ENCODE measurements at places on chromosomes 7 and 10.

GRCh38 chr10:28761084-28761846, 83.9 kb downstream of the BAMBI start:
- DNase-seq = no peak

DNA sequence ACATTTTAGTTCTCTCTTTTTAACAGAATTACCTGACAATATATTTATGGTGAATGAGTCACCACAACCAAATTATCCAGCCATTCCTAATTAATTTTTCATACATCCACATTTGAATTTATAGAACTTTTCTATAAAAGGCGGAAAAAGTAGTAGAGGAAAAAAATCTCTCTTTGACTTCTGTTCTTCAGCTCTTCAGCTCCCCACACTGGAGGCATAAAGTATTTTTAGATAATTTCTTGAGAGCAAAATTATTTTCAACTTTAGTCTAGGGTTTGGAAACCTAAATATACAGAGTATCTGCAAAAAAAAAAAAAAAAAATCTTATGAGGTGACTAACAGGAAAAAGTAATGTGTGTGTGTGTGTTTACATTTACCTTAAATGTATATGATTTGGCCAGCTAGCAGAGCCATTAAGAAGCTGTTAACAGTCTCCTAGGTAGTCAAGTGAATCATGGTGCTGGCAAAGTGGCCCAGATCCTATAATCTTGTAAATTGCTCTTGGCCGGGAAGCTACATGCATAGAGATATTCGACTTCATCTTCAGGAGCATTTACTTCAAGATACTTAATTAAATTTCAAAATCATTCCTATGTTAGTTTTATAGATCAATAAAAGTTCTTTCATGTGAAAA, 383.1 kb upstream of the STEAP1 start:
- no peak for DNase-seq

GRCh38 chr10:101053516-101053915, 8.3 kb upstream of the KAZALD1 start:
- no peak for DNase-seq

DNA sequence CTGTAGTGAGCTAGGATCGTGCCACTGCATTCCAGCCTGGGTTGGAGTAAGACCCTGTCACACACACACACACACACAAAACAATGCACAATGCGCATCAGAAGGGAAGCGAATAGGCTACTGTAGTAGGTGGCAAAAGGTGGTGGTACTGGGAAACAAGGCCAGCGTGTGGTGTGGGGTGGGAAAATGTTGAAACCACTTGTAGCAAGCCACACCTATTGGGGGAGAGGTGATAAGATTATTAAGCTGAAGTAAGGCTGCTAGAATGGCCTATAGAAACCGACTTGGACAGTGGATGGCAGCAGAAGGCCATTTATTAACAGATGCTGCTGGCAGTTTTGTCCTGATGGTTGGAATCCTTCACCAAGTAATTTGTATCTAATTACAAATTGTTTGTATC, 7.2 kb upstream of the CHCHD1 start:
- no peak for DNase-seq

DNA sequence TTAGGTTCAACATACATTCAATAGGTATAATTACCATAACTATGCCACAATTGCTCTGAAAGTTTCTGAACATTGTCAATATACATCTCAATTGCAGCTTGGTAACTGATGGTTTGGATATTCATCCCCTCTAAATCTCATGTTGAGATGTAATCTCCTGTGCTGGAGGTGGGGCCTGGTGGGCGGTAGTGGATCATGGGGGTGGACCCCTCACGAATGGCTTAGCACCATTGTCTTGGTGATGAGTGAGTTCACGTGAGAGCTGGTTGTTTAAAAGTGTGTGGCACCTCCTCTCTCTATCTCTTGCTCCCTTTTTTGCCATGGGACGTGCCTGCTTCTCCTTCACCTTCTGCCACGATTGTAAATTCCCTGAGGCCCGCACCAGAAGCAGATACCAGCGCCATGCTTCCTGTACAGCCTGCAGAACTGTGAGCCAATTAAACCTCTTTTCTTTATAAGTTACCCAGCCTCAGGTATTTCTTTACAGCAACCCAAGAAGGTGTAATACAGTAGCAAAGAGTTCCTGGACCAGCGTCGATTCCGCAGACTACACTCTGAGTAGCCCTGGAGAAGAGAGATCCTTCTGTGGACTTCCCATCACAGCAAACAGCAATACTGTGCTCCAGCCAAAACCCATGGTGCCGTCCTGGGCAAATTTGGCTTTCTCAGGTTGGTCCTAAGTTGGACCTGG, 83.8 kb upstream of the GRB10 start:
- no peak for DNase-seq

DNA sequence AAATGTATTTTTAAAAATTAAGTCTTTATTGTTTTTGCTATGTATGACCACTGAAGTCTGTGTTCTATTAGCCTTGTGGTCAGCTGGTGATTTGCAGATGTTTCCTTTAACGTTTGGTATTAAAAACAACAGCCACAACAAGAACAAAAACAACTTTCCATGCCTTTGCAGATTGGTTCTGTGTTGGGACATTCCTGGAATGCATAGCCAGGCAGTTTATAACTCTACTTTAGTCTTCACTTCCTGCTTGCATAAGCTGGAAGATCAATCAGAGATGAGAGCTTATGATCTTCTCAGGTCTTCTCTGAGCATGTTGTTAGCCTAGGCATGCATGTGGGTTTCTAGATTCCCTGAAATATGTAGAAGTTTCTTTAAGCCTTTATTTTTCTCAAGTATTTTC, 58.9 kb upstream of the SEMA3C start:
- no peak for DNase-seq

DNA sequence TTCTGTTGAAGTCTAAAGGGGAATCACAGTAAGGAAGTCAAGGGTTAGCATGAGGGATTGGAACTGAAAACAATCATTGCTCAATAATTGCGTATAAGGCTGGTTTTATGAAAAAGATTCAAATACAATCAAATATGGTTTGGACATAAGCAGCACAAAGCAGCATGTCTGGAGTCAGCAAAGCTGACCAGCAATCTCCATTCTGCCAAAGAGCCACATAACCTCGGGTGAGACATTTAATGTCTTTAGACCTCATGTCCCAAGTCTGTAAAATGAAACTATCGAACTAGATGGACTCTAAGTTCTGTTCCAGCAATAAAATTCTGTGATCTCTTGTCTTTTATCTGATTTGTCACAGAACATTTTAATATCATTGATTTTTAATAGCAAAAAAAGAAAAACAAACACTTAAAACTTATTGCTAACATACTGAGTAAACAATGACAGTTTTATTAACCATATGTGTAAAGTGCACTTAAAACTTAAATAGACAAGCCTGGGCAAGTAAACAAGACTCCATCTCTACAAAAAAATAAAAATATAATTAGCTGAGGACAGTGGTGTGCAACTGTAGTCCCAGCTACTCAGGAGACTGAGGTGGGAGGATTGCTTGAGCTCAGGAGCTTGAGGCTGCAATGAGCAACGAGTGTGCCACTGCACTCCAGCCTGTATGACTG, 217.0 kb downstream of the MAGI2 start:
- DNase-seq = no peak

GRCh38 chr10:93068411-93069244, 5.1 kb upstream of the CYP26A1 start:
- DNase-seq = no peak

- no peak for DNase-seq
Measured at GRCh38 chr7:46363688-46364087, 442.6 kb upstream of the IGFBP3 start.

DNA sequence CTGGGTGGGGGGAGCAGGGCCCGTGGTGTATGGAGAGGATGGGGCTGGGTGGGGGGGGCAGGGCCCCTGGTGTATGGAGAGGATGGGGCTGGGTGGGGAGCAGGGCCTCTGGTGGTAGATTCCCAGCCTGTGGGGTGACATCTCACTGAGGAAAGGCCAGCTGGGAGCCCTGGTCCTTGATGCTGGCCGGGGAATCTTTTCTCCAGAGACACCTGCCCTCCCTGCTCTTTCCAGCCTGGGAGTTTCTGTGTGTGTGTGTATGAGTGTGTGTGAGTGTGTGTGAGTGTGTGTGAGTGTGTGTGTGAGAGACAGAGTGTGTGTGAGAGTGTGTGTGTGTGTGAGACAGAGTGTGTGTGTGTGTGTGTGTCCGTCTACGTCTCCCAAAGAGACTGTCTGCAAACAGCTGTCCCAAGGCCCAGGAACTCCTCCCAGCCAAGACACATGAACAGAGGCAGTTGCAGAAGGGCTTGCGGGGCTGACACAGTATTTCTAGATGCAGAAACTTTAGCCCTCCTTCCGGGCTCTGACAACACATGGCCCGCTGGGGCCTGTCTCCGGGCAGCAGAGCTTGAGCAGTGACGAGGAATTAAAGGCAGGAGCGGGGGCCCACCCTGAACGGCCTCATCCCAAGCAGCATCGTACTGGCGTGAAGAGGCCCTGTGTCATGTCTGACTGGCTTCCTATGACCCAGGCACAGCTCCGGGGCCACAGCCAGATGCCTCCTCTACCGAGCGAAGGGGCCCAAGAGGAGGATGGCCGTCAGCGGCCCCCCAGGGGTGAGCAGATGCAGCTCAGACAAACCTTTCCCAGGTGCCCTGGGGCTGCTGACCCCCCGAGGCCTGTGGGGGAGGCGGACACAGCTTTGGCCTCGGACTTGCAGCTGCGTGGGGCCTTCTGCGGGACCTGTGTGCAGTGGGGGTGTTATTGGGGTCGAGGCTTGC, 24.3 kb downstream of the FAM20C start:
- no peak for DNase-seq

GRCh38 chr7:15123901-15124300, 221.3 kb upstream of the DGKB start:
- no peak for DNase-seq

GRCh38 chr7:116977172-116977571, 23.9 kb downstream of the ST7 start:
- DNase-seq = no peak

DNA sequence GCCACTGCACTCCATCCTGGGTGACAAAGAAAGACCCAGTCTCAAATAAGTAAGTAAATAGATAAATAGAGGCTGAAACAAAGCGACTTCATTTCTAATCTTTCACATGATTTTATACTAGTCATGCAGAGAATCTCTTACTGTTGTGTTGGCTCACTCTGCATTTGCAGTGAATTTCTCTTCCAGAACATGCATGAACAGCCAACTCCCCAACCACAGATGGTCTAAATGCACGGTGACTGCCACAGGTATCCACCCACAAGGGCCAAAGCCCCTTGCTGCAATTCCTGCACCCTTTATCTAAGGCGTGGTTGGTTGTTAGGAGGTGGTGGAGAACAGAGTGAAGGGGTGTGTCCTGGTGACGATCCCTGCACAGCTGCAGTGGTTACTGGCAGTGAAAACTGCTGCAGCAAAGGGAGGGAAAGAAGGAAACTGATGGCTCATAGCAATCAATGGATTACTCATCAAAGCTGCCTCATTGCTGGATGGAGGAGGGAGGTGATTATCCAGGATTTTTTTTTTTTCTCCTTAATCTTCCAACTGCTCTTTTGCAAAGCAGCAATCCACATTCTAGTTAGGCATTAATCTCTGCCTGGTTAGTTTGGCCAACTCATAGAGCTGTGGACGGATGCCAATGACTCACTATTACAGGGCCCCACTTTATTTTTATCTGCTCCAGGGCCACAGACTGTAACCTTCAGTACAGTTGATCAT, 50.6 kb downstream of the PRTFDC1 start:
- DNase-seq = no peak

DNA sequence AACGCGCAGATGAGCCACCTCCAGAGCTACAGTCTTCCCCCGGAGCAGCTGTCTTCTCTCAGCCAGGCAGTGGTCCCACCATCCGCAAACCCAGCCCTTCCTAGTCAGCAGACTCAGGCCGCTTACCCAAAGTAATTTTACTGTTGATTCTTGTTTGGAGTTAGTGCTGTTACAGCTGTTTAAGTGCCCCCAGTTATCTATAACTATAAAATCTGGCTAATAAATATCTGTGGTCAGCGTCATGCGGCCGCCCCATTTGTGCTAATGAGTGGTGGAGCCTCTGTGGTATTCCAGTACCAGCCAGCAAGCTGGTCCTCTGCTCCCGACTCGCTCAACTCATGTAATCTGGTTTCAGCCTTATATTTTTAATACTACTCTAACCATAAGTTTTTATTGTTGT, 43.2 kb upstream of the TMEM236 start:
- DNase-seq = no peak

DNA sequence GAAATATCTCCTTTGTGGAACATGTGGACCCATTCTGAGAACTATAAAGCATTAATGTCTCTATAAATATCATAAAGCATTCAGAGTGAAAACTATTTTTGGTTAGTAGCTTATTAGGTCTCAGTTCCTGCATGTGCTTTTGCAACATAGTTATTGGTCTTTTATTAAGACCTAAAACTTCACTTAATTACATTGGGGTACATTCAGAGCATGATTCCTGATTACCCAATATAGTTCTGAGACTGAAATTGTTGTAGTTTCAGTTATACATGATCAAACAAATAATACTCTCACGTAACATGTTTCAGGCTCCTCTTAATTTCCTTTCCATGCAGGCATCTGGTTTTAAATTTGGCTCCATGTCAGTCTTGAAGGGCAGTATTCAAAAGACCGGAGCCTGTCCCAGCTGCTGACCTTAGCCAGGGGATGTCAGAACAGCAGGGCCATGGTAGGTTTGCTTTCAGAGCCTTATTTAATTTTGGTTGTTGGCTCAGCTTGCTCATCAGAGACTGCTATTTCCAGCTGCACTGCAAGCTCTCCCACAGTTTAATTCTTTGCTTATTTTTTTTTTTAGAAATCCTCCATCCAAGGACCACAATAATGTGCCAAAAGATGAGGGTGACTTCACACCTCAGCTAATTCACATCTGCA, 447.8 kb upstream of the FZD8 start:
- no peak for DNase-seq

GRCh38 chr7:44273681-44274622, 51.4 kb downstream of the CAMK2B start:
- no peak for DNase-seq

GRCh38 chr10:123854498-123854897, 37.1 kb downstream of the CPXM2 start:
- DNase-seq = no peak

DNA sequence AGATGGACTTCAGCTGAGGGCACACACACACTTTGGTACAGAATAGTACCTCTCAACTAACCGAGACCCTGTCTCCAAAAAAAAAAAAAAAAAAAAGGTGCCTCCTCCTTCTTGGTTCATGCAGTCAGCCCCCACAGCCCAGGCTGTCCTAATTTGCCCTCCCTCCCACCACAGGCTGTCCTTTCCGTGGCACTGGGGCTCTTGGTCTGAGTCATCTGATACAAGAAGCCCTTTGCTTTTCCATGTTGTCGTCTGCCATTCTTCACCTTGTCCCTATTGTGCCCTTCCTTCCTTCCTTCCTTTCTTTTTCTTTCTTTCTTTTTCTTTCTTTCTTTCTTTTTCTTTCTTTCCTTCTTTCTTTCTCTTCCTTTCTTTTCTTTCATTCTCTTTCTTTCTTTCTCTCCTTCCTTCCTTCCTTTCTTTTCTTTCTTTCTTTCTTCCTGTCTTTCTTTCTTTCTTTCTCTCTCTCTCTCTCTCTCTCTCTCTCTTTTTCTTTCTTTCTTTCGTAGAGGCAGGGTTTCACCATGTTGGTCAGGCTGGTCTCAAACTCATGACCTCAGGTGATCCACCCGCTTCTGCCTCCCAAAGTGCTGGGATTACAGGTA, 96.0 kb upstream of the IKZF1 start:
- no peak for DNase-seq

All from activated CD4-positive, CD25-positive, alpha-beta regulatory T cell (primary cell).